CD8-positive, alpha-beta T cell (primary cell): ENCODE measurements at places on chromosomes 6 and 20.

GRCh38 chr20:47561603-47562583 lies 60.2 kb downstream of the NCOA3 start:
- no peak for DNase-seq

DNA sequence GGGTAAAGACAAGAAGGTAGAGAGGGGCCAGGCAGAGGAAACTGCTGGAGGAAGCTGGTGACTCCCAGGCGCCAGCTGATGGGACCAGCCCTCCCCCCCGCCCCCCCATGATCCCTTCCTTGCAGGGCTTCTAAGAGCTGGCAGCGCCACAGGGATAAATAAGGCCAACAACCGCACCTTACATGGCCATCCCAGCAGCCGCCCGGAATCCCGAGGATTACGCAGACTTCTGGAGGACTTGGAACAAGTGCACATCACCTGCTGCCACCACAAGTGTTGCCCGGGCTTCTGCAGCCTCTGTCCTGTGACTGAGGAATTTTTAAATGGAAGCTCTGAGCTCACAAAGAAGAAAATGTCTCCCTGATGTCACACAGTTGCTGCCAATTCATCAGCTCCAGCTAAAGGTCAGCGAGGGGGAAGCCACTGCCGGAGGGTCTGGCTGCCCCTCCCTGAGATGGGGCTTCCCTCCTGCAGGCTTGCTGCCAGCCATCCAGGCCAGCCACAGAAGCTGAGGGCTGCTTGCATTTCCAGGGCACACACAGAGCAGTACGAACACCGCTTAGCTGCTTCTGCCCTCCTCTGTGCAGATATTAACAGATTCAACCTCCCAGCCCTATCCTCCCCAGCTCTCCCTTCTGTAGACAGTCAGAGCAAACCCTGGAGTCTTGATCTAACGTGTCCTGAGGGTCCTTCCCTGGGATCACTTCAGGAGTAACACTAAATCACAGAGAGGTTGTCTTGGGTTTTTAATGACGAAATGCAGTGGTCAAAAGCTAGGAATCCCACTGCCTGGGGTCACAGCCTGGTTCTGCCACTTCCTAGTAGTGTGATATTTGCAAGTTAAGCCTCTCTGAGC lies 38.6 kb upstream of the PIM1 start:
- DNase-seq: no peak

DNA sequence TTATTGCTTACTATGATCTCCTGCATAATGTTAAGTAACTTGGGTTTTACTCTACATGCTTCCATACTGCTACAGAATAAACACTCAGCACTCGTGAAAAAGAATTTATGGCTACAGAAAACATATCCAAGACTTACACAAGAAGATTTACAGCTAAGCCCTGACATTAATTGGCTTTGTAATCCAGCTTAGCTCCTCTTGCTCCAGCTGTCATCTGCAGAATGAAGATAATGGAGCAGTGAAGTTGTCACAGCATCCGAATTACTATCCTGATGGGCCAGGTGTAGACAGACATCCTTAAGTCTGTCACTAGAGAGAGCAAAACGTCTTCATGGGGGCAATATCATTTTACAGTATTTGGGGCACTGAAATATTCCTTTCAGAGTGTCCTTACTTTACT lies 155.3 kb downstream of the PRKN start:
- DNase-seq: no peak

GRCh38 chr6:9515633-9516606 lies 899.0 kb downstream of the TFAP2A start:
- no peak for DNase-seq

DNA sequence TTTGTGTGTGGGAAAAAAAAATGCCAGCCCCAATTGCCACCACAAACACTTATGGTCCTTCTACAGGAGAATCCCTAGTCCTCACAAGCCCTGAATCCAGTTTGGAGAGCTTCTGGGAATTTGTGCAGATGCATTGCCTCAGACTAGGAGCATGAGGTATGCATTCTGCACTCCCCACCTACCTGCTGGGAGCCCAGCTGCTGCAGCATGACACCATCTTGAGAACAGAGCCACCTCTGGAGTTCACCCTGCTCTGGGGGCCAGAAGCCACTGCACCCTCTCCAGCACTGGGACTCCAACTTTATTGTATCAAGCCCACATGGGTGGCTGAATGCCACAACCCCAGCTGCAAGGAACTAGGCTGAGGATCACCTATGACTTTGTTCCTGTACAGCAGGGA lies 568.5 kb upstream of the ID4 start:
- DNase-seq: no peak
